ENCODE measurements at places on chromosomes 2 and 18.

GRCh38 chr2:4775668-4776067, 916.5 kb upstream of the SOX11 start:
- DNase-seq = no peak

- no peak for DNase-seq
These were observed 24.0 kb downstream of the ARMC9 start for GRCh38 chr2:231222318-231223000.

DNA sequence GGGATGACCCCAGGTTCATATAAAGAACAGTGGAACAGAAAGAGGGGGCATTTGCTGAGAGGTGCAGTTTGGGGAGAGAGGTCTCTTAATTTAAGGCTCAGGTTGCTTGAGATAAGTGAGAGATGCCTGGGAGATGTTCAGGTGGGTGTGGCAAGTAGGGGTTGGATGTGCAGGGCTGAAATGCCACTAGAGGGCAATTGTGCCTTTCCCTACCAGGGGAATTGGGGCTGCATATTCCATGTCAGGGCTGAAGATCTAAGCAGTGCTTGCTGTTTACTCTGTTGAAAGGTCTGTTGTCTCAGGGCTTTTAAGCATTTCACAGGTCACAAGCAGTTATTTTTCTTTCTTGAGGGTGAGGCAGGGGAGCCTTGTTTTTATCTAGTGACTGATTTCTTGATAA, 7.8 kb downstream of the CCDC85A start:
- DNase-seq = no peak

DNA sequence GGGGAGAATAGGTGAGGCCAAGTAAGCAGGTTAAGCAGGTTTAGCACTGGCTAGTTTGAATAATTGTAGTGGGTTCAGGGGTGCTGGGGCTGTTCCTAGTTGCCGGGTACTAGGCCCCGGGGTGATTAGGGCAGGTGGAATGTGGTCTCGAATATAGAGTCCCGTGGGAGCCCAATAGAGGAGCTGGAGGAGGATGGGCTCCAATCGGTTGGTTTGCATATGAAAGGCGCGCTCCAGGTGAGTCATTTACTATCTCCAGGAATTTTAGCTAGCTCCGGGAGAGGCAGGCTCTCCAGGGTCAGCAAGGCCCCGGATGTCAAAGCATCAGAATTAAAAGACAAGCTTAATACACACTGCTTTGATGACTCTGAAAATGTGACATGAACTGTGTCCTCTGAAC, 304.0 kb downstream of the ZNF521 start:
- no peak for DNase-seq

- no peak for DNase-seq
These were observed 64.5 kb downstream of the ZFP36L2 start for GRCh38 chr2:43161650-43162510.

DNA sequence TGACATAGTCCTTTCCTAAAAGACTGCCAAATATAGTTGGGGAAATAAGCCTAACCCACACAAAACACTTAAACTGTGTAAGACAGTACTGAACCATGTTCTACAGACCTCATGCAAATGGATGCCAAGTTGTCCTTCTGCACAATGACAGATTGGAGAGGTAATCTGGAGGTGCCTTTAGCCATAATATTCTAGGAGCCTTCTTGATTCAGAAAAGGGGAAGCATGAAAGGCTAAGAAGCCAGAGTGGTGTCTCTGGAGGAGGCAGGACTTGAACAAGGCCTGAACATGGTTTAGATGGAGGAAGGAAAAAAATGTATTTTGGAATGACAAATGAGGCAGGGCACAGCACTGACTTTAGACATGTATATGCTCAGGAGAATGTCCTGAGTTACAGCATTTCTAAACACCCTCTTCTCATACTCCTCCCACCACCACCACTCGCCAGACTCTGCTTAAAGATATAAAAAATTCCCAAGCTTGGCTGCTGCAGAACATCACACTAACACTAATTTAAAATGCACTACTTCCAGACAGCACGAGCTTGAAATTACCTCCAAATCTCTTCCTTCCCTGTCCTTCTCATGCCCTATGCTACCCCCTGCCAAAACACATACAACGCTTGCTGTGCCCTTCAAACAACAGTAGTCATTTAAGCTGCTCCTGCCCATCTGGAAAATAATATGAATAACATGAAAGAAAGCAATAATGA, 110.4 kb downstream of the ANKRD44 start:
- DNase-seq = no peak

DNA sequence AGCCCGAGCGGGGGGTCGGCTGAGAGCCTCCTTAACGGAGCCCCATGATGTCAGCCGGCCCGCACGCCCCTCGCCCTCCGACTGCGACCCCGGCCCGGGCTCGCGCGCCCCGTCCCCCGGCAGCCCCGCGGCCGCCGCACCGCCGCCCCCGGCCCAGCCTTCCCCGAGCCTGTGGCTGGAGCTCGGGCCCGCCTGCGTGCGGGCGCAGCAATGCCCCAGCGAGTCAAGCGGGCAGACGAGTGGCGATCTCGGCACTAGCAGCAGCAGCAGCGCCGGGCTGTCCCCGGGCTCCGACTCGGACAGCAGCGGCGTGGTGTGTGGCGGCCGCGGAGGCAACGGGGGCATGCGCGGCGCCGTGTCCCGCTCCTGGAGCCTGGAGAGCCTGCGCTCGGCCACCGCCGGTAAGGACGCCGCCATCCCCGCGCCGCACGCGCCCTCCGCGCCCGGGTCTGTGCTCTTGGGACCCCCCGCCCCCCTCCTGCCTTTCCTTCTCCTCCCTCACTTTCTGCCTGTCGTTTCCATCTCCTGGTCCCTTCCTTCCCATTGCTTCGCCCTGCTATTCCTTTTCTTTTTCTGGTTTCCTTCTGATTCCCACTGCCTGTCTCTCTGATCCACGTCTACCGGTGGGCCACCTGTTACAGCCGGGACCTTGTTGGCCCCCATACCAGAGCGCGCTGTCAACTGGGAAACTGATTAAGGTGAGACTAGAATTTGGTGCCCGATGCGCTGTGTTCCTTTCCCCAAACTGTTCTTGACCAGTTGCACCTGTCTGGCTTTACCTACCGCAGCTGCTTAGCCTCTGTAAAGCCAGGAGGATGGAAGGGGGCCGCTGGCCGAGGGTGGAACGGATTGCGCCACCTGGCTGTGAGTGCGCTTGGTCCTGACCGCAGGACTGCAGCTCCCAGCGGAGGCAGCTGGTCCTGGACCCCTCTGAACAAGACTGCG, 127.4 kb downstream of the ARHGEF4 start:
- no peak for DNase-seq

- no peak for DNase-seq
These were observed 610.5 kb upstream of the FANCL start for GRCh38 chr2:58851598-58851997.

DNA sequence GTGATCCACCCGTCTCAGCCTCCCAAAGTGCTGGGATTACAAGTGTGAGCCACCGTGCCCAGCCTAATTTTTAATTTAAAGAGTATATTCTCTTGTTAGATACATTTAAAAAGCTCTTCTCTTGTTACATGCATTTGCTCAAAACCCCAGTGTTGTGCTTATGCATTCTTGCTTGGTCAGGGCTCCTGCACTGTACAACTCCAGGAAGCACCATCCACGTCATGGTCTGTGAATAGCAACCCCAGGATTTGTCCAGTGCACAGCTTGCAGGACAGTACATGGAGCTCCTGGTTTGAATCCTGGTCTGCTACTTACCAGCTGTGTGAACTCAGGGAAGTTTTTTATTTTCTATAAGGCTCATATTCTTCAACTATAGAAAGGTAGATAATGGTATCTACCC, 80.8 kb downstream of the MDH1 start:
- no peak for DNase-seq

DNA sequence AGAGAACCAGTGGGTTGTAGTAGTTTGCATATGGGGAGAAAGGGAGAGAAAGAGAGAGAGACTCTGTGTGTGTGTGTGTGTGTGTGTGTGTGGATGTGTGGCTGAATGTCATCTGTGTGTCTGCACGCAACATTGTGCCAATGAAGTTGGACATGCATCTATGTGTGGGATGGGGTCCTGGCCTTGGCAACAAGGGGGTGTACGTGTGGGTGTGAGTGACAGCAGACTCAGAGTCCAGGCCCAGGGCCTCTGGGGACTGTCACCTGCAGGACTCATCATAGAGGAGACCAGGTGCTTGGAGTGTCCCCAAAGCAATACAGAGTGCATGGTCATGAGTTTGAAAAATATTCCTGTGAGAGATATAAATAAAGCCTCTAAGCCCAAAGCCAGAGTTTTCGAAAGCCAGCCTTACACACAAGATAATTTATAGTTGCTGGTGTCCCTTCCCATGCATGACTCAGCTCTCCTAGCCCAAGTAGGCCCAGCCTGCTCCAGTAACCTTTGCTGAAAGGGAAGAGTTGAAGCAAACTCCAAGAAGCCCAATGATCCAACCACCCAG, 59.9 kb downstream of the TNP1 start:
- DNase-seq = no peak

GRCh38 chr2:144983107-144983506, 463.2 kb upstream of the ZEB2 start:
- DNase-seq = no peak

DNA sequence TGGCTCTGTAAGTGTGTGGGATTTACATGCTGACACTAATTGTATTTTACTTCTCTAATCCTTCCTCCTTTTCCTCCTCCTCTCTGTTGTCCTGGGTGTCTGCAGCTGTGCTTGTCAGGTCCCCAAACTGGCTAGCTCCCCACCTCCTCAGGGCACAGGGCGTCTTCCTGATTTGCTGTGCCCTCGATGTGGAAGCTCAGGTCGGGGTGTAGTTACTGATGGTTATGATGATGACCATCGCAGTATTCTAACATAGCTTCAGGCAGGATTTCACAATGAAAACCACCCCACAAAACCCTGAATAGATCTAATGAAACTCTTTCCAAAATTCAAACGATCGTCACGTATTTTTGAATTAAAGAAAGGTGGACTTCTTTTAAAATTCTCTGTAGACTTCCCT, 428.4 kb downstream of the TGIF1 start:
- DNase-seq = no peak

DNA sequence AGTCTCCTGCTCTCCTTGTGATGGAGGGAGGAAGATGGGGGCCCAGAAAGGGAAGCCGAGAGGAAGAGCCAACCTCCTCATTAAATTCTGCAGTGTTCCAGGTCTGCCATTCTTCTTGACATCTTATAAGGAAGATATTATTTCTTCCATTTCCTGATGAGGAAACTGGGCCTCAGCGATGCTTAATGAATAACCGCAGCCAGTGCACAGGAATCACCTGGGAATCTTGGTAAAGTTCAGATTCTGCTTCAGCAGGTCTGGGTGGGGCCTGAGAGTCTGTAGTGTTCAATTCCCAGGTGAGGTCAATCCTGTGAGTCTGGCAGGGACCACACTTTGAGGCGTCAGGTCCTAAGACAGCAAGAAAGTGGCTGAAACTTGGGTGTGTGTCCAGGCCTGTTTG, 17.3 kb downstream of the PCARE start:
- no peak for DNase-seq

DNA sequence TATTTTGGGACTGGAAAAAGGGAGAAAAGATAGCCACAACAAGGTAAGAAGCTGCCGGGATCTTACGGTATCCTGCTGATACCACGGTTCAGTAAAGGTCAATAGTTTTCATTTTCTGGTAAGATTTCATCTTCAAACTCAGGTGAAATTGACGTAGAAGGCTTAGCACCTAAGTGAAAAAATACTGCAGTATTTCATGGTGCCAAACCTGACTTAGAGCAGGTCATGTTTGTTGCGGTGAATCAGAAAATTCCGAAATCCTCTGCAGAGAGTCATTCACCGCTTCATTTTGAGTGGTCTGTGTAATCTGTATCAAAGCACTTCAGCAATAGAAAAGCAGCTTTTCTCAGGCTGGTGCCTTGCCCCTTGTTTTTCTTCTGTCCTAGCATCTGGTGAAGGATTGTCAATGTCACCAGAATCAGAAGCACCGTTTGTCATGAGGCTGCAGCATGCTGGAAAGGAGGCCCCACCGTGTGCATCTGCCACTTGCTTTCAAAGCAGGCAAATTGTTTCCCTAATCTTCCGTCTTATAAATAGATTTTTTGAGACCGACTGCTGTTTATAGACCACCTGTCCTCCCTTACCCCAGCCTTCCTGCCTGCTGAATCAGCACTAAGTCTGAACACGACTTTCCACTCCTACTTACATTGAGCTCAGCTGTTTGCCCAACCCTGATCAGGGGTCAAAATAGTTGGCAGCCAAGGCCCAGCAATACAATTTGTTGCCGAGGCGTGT, 156.3 kb downstream of the EML6 start:
- DNase-seq = no peak

- DNase-seq = no peak
These were observed 39.4 kb upstream of the NCKAP5 start for GRCh38 chr2:133607679-133608078.

GRCh38 chr2:203649176-203649814, 57.1 kb upstream of the CD28 start:
- DNase-seq = no peak

GRCh38 chr2:170818036-170818751, 1.5 kb downstream of the GAD1 start:
- DNase-seq = no peak

GRCh38 chr2:25368660-25369059, 26.9 kb upstream of the DNMT3A start:
- DNase-seq = no peak

DNA sequence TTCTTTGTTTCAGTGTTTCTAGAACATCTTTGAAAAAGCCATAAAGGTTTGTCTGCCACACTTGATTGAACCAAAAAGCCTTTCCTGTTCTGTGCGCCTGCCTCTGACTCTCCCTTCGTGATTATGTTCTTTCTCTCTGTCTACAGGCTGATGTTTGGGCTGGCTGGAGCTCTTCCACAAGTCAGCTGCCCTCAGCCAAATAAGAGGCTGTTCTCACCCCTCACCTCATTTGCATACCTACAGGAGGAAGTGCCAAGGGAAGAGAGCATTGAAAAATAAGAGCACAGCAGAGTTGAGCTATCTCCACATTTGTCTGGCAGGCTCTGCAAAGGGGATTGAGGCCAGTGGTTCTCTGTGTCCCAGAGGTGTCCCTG, 15.8 kb downstream of the INPP5D start:
- DNase-seq = no peak

- no peak for DNase-seq
These were observed 81.5 kb upstream of the ODC1 start for GRCh38 chr2:10529611-10530010.

DNA sequence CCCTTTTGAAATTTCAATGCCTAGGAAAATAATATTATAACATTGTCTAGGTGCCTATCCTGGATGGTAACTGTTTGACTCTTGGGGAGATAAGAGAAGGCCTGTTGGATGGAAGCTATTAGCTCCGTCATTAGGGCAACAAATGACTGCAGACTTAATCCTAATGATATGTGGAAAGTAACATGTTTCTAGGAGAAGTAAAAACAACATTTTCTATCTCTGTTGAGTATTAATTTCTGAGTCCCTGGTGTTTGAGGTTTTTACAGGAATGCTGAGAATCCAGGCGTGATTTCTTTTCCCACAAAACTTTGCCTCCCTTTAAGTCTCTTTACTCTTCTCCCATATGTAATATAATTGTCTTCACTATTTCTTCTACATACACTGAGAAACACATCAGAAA, 159.1 kb downstream of the GALNT1 start:
- no peak for DNase-seq

DNA sequence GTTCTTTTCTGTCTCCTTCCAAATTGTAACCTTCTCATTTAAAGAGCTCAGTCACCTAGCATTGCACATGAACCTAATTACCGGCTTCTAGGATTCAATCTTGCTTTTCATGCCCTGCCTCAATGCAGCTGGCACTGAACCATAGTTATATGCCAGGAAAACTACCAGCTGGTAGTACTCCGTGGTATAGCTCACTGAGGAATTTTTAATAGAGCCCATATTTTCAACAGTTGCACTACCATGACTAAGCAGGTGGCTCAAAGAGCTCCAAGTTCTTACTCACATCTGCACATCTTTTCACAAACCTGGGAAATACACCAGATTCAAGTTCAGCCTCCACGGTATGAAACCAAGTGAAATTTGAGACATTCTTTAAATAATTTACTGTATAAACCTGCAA, 363.5 kb downstream of the GRB14 start:
- DNase-seq = no peak

GRCh38 chr2:35989503-35989902, 366.1 kb upstream of the CRIM1 start:
- no peak for DNase-seq
